ENCODE measurements at places on chromosomes 3 and 15.

GRCh38 chr3:183285318-183285717 is 32.3 kb downstream of the B3GNT5 start:
- no peak for DNase-seq

- DNase-seq: peak; percentile 51
These were observed 389 bp downstream of the ARPC4 start for GRCh38 chr3:9793161-9793781.

DNA sequence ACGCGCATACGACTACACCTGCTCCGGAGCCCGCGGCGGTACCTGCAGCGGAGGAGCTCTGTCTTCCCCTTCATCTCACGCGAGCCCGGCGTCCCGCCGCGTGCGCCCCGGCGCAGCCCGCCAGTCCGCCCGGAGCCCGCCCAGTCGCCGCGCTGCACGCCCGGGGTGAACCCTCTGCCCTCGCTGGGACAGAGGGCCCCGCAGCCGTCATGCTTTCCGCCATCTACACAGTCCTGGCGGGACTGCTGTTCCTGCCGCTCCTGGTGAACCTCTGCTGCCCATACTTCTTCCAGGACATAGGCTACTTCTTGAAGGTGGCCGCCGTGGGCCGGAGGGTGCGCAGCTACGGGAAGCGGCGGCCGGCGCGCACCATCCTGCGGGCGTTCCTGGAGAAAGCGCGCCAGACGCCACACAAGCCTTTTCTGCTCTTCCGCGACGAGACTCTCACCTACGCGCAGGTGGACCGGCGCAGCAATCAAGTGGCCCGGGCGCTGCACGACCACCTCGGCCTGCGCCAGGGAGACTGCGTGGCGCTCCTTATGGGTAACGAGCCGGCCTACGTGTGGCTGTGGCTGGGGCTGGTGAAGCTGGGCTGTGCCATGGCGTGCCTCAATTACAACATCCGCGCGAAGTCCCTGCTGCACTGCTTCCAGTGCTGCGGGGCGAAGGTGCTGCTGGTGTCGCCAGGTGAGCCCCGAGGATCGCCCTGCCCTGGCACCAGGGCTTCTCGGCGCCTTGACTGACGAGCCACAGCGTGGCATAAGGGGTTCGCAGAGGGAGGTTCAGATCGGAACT is 420 bp downstream of the SLC27A2 start:
- peak; percentile 72 for DNase-seq

DNA sequence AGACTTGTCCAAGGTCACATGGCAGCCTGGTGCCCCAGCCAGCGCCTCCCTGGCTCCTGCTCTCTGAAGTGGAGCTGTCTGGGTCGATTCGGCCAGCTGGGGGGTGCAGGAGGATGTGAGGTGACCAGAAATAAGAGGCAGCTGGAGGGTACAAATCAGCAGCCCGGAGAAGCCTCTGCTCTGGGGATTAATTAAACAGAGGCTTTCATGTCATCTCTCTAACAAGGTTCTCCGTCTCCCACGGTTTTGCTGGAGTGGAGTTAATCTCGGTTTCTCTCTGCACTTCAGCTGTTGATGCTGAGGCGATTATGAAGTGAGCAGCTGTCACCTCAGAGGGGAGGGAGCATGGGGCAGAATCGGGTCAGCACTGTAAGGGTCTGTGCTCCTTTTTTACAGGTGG is 236.8 kb downstream of the TLE3 start:
- no peak for DNase-seq

DNA sequence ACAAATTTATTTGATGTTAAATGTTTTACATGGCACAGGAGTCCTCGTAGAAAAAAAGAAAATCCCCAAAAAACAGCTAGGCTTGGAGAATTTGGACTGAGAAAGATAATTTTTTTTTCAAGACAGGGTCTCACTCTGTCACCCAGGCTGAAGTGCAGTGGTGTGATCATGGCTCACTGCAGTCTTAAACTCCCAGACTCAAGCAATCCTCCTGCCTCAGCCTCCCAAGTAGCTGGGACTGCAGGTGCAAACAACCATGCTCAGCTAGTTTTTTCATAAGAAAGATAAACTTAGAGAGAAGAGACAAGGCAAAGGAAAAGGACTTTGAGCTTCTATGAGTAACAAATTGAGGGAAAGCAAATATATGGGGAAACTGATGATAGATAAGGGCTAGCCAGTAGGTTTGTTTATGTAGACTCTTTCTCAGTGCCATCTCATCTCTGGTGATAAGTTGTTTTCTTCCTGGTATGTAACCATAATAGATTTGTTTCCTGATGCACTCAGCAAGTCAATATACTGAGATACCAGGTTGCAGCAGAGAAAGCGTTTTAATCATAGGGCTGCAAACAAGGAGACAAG is 13.1 kb upstream of the TRMT10C start:
- DNase-seq: no peak

DNA sequence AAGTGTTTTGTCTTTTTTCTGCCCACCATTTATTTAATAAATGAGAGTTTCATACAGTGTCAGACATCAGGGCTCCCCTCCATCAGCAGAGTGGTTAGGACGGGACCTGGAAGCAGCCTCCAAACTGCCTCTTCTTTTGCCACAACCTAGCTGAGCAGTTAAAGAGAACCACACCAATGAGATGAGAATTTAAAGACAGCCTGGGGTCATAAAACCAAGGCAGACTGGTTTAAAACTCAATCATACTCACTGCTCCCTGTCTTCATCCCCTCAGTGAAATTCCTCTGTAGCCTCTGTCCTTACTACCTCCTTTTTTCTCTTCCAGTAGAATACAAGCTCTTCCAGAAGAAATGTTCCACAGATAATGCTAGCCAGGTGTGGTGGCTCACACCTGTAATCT is 78.7 kb downstream of the WWTR1 start:
- DNase-seq: no peak

DNA sequence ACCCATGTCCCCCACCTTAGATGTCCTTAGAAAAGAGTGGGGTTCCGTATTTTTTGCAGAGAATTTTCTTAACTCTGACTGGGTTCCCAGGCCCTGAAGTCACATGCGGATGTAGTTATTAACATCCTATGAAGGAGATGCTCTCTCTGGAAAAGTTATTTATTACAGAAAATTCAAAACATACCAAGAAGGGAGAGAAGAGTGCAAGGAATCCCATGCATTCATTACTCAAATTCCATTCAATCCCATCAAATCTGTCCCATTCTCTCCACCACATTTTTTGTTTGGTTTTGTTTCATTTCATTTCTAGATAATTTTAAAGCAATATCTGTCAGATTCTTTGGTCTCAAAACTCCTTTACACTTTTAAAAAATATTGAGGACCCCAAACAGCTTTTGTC is 34.3 kb upstream of the ANKRD34C start:
- DNase-seq: no peak

GRCh38 chr3:66722675-66723074 is 221.9 kb upstream of the LRIG1 start:
- no peak for DNase-seq

GRCh38 chr3:33918126-33918756 is 119.8 kb downstream of the PDCD6IP start:
- DNase-seq: no peak

DNA sequence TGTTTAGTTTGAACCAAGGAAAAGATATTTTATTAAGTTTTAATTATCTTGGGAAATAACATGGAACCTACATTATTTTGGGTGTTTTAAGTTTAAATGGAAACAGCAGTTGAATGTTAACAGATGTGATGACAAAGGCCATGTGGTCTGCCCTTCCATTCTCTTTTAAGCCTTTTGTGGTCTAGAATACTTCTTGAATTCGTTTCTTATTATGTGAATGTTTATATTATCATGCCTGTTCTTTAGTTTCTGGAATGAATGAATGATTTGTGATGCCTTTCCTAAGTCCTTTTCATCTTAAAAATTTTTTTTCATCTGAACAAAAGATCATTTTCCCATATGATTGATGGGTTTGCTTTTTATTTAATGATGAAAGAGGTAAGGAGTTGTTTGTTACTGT is 44.6 kb downstream of the SNRK start:
- no peak for DNase-seq

- peak; percentile 84 for DNase-seq
These were observed 77.2 kb downstream of the TBC1D2B start for GRCh38 chr15:78000091-78000926.

Measured in activated naive CD4-positive, alpha-beta T cell treated with anti-CD3 and anti-CD28 coated beads, Interleukin-2, amount 10 ng/mL, durations not matched to agents 7 days and 5 days (primary cell).